ENCODE measurements at places on chromosomes 11 and 22.

GRCh38 chr11:128262463-128263345 is 324.7 kb downstream of the ETS1 start:
- no peak for DNase-seq

GRCh38 chr11:60431251-60431650 is 1.9 kb downstream of the MS4A5 start:
- DNase-seq: no peak

DNA sequence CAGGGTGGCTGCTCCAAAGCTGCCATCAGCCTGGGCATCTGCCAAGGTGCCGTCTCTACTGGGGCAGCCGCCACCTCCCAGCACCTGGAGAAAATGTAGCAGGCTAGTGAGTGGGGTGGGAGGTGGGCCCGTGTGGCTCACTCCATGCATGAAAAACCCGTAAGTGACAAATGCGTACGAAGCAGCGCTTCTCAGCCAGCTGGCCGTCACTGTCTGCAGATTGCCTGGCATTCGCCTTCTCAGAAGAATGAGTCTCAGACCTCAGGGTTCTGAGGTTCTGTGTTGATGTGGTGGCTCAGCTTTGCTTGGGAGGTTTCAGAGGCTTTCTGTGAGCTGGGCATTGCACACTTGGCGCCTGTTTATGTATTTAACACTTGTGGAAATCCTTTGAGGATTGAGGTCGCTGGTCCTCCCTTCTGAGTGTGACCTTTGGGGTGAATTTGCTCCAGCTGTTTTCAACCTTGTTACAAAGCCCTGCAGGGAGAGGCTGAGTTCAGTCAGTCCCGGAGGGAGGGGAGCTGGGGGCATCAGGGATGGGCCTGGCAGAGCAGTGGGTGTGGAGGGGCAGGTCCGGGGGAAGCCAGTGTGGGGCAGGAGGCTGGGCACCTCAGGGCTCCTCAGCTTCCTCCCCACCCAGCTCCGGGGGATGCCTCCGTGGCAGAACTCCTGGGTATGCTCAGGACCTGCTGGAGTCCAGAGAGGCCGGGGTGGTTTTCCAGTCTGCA is 977.0 kb downstream of the TBC1D22A start:
- DNase-seq: no peak

- no peak for DNase-seq
Observed at GRCh38 chr22:41459431-41459830, 9.1 kb downstream of the PHF5A start.

- no peak for DNase-seq
Observed at GRCh38 chr11:114183044-114183511, 113.1 kb upstream of the NNMT start.

DNA sequence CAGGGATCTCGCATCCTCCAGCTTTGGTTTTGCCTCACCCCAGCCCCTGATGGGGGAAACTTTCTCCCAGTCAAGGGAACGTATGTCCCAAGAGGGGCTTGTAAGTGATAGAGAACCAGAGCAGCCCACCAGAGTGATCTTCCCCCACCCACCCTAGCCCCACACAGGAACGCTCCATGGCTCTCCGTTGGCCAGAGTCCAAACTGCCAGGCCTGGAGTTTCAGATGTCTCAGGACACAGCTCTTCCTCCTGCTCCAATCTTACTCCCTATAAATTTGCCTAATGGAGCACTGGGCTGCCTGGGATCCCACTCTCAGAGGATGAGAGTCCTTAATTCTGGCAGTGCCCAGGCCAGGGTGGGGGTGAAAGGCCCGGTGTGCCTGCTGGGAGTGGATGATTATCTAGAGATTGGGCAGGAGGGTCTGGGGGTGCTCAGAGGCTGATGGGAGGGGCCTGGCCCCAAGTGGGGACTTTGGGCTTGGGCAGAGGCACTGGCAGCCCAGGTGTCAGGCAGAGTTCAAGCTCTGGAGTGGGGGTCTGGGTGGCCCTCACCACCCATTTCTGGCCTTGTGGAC is 79.9 kb downstream of the WNT7B start:
- DNase-seq: no peak
